Activated T-helper 1 cell treated with anti-CD3 and anti-CD28 coated beads, Interleukin-12 subunit alpha, Interleukin-12 subunit beta, Interleukin-2, Interleukin-4 antibody, amounts not matched to agents 30 ng/mL and 10 ng/mL and 1 ng/mL, durations not matched to agents 14 hours and 24 hours and 36 hours (primary cell): ENCODE measurements at places on chromosomes 6 and 20. TPM values are rescaled to one million over a fixed set of nuclear protein-coding genes. Genes with fewer than 3 reads are reported as not detected.

KCNK16 gene
- not detected in 2 replicates for total RNA-seq

MCM8 gene
- total RNA-seq: 36.5 and 38.8 TPM in 2 replicates

DNA sequence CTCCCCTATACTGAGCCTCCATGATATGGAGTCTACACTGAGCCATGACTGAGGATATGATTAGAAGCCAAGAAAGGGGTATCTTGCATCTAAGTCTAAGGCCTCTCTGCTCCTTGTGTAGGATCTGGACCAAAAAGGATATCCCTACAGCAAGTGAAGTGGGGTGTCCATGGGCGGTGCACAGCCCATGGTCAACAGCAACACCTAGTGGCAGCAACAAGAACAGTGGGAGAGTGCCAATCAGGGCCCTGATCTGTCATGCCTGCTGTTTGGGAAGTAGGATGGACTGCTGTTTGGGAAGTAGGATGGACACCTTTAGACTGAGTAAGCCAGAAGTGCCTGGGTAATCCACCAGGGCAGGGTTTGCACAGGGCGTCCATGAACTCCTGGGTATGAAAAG, 22.4 kb downstream of the PTGIS start:
- DNase-seq: no peak

DNA sequence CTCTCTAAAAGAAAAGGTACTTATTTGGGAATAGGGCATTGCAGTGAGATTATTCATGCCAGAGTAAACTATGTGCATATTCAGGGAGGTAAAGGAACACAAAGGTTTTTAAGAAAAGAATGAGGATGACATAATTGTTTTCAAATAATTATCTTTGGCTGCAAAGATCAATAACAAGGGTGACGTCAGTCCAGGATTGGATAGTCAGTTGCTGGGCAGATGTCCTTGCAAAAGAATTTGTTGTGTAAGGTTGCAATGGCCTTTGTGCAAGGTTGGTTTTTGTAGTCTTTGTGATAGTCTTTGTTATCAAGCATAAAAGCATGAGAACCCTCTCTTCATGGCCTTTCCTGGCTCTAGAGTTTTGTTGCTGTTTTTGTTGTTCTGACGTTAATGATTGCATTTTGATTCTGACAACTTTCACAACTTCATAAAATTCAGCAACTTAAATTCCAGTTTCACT, 17.7 kb downstream of the LOC128125822 start:
- no peak for DNase-seq

DNA sequence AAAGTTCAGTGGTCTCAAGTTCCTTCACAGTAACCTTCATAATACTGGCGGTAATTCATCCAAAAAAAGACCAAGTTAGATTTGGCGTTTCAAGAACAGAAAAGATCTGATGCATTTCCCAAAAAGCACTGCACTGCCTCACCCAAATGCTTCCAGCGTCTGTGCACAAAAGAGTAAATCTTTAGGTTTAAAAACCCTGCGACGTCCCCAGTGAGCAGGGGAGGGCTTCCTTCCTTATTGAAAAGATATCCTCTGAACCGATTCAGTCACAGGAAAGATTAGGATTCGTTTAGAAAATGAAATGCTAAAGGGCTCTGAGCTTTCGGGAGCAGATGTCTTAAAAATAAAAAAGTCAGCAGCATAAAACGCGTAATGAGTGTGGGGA, 654 bp downstream of the TBC1D7 start:
- no peak for DNase-seq

- no peak for DNase-seq
These were observed 19.9 kb upstream of the KHDC1 start for GRCh38 chr6:73282871-73283270.
